Naive thymus-derived CD8-positive, alpha-beta T cell (primary cell): ENCODE measurements at places on chromosomes 16 and 17.

DNA sequence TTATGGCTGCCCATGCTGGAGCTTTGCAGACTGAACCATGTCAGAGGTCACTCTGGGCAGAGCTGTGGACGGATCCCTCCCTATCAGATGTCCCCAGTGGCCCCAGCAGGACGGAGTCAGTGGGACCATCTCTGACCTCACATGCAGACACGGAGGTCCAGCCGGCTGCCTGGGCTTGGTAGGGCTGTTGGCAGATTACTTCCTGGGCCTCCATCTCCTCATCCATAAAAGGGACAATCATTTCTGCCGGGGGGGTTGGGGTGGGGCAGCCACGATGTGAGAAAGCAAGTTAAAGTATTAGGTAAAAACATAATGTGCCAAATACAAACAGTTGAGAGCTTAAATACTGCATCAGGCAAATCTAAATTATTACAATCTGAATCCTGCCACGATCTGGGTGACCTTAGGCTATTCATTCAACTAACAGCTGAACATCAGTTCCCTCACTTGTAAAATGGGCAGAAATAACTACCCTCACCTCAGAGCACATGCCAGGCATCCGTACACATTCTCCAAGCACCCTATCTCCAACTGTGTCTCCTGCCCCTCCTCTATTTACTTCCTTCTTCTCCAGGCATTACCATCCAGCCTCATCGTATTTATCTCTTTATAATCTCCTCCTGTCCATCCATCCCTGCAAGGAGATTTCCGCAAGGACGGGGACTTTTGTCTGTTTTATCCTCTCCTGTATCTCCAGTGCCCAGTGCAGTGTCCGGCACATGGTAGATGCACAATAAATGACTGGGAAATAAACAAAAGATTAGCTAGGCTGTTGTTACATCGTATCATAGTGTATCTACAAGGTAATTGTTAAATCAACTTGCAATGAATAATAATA, 192.3 kb upstream of the FOXF1 start:
- no peak for DNase-seq

DNA sequence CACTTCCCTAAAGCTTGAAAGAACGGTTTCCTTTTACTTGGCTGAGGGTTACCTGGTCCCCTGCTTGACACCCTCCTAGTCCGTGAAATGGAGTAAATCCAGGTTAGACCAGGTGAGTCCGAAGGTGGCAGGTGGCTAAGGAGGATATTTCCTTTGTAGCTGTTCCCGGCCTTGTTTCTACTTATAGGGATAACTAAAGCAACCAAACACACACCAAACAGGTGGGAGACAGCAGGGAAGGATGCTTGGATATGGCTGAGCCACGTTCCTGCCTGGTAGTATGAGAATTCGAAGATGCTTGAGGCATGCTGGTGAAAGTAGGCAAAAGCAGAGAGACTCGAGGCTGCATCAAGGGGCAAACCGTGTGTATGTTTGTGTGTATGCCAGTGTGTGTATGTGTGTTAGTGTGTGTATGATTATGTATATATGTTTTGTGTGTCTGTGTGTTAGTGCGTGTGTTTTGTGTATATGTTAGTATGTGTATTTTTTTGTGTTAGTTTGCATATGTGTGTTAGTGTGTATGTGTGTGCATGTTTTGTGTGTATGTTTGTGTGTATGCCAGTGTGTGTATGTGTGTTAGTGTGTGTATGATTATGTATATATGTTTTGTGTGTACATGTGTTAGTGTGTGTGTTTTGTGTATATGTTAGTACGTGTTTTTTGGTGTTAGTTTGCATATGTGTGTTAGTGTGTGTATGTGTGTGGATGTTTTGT, 28.9 kb downstream of the RBFOX1 start:
- no peak for DNase-seq

DNA sequence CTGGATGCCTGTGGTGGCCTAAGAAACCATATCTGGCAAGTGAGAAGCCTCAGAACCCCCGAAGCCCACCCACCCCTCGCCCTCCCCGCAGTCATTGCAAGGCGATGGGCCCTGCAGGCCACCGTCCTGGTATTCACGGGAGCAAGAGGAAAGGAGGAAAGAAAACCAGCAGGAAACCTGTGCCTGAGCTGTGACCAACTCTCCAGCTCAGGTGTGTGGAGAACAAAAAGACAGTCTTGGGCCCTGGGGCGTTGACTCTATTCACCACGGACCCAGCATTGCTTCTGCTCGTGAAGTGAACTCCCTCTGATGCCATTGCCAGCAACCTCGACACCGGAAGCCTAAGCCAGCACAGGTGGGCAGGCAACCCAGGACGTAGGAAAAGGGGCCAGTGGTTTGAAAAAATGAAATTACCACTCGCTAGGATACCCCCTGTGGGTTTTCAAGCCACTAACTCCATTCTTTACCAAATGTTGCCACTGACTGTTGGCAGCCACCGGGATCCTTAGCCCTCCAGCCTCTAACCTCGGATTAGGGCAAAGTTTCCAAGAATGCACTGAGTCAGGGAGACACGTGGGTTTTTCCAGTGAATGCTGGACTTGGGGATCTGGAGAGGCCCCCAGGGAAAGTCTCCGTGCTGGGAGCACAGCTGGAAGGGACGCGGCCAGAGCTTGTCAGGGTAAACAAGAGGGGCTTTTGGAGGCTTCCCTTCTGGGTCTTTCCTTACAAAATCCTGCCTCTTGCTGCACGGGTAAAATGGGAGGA, 25.1 kb downstream of the FA2H start:
- DNase-seq = no peak

DNA sequence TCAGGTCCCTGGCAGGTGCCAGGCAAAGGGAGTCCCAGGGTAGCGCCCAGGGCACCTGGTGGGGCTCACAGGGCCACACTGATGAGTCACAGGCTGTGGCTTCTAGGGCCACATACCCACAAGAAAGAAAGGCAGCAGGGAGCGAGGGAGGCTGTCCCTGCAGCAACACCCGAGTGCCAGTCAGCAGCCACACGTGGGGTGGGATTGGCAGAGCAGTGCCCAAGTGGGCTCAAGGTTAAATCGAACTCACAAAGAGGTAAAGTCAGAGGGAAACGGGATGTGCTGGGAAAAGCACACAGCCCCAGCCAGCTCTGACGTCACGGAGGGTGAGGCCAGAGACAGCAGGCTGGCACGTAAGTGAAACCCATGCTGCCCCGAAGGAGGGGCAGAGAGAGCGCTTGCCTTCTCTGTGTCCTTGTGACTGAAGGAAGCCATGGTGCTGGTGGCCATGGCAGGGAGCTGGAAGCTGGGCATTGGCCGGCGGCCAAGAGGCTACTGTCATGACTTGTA, 33.8 kb downstream of the FA2H start:
- DNase-seq = no peak

- no peak for DNase-seq
These were observed 280.8 kb downstream of the SEC14L1 start for GRCh38 chr17:77421630-77421972.

DNA sequence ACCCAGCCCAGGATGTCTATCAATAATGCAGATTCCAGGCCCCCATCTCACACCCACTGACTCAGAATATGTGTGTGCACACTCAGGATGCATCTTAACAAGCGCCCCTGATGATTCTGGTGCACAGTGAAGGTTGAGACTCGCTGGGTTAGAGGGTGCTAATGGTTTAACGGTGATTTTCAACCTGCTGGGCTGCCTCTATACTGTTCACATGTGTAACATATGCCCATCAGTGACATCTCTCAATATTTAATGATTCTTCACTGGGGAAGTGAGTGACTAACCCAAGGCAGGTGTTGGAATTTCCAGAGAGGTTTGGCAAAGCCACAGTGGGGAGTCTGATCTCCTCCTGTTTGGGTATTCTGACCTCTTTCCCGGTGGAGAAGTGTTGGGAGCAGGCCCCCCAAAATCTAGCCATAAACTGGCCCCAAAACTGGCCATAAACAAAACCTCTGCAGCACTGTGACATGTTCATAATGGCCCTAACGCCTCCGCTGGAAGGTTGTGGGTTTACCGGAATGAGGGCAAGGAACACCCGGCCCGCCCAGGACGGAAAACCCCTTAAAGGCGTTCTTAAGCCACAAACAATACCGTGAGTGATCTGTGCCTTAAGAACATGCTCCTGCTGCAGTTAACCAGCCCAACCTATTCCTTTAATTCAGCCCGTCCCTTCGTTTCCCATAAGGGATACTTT, 4.1 kb upstream of the DOC2B start:
- no peak for DNase-seq

DNA sequence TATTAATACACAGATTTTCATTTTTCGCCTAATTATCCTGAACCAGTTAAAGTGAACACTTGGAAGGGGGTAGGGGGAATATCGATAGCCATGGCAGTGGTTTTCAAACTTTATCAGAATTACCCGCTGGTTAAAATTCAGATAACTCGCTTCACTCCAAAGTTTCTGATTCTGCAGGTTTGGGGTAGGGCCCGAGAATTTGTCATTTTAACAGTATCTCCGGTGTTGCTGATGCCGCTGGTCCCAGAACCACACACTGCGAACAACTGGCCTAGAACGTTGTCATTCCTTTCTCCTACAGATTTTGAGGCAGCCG, 313 bp upstream of the NSRP1 start:
- DNase-seq = no peak

GRCh38 chr17:17701658-17702057, 20.4 kb downstream of the RAI1 start:
- no peak for DNase-seq
